ENCODE measurements at places on chromosomes 6 and 20.

- DNase-seq: no peak
Observed at GRCh38 chr20:59923514-59923913, 9.9 kb downstream of the SYCP2 start.

GRCh38 chr6:112503091-112503596 is 156.0 kb downstream of the RFPL4B start:
- no peak for DNase-seq

- no peak for DNase-seq
Observed at GRCh38 chr6:158758451-158758860, 60.7 kb downstream of the EZR start.

DNA sequence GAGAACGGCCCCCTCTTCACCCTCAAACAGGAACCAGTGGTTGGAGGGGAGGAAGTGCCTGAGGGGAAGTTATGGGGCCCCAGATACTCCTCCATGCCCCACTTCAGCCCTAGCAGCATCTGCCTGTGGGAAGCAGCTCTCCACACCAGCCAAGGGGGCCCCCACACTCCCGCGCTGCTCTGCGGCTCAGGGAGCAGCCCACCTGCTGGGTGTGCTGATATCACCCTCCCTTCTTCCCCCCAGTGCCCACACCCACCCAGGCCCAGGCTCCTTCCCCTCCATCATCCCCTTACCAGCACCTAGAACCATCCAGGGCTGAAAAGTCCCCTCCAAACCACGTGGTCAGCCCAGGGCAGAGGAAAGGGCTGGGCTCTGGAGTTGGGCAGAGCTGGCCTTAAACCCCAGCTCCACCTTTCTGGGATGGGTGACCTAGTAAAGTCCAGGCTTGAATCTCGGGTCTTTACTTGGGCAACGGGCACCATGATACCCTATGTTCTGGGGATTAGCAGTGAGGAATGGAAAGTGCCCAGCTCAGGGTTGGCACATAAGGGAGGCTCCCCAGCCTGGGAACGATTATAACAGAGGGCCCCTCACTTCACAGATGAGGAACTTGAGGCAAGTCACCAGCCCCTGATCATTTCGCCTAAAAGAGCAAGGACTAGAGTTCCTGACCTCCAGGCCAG is 663 bp downstream of the LST1 start:
- no peak for DNase-seq

DNA sequence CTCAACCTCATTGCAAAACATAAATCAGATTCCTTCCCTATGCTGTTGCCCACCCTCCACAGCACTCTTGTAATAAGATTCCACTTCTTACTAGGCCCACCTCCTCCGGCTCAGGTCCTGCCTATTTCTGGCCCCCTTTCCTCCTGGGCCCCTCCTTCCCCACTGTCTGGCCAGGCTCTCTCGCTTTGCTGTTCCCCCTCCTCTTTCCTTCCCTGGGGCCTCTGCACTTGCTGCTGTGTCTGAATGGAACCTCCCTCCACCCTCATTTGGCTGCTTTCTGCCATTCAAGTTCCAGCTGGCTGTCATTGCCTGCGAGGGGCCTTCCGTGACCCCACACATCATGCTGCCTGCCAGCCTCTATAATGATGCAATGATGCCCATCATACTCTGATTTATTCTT is 38.9 kb downstream of the ARHGAP40 start:
- DNase-seq: no peak

DNA sequence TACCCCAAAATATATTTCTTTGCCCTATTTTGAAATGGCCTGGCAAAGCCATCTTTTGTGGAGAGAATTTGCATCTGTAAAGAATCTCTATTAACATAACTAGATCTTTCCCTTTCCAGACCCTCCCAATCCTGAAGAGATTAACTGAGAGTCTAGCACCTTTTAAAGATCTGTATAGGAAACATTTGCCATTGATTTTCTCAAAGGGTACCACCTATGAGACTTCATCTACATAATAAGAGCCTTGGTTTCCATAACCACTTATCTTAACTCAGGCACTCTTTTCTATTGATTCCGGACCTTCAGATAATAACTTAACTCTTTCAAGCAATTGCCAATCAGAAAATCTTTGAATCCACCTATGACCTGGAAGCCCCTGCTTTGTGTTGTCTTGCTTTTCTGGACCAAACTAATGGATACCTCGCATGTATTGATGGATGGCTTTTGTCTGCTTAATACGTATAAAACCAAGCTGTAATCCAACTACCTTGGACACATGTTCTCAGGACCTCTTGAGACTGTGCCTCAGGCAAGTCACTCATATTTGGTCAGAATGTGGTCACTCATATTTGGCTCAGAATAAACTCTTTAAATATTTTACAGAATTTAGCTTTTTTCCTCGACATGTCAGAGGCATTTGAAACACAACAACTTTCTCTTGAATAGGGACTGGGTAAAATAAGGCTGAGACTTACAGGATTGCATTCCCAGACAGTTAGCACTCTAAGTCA is 31.4 kb downstream of the SLC22A2 start:
- no peak for DNase-seq

GRCh38 chr6:56642366-56643261 is at the start of gene DST:
TSS of gene DST (minus strand) at chr6:56642889.
- no peak for DNase-seq

DNA sequence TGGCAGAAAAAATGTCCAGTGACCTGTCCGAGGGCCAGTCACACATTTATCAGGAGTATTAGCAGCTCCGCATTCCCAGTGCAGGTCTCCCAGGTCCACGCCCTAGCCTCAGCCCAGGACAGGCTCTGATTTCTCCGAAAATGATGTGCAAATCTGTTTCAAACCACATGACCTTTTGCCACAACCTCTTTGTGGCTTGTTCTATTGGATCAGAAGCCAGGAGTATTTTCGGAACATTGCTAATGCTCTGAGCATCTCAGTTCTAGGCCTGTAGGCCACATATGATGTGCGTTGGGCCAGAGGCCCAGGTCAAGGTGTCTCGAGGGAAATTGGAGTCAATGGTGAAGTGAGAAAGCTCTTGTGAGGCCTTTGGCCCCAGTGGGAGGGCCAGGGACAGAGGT is 40.4 kb downstream of the SNX5 start:
- DNase-seq: no peak
